Posterior vena cava (tissue), 2 donors: ENCODE measurements at places on chromosomes 4 and X. TPM values are rescaled to one million over a fixed set of nuclear protein-coding genes. Genes with fewer than 3 reads are reported as not detected.

BEX2 gene
- 0.57 TPM for total RNA-seq

APOOL gene
- total RNA-seq = 36.7 TPM

GUCY1A1 gene
- total RNA-seq = 88.1 TPM

FGF13 gene
- 13.6 TPM for total RNA-seq

HTR2C gene
- total RNA-seq = not detected

TSPAN7 gene
- total RNA-seq = 40.1 TPM

GYG2 gene
- total RNA-seq = 1.4 TPM

BST1 gene
- total RNA-seq = 26.2 TPM
